Left kidney (tissue), 8 donors: ENCODE measurements at places on chromosomes 2 and 18. TPM values are rescaled to one million over a fixed set of nuclear protein-coding genes. Genes with fewer than 3 reads are reported as not detected.

DNA sequence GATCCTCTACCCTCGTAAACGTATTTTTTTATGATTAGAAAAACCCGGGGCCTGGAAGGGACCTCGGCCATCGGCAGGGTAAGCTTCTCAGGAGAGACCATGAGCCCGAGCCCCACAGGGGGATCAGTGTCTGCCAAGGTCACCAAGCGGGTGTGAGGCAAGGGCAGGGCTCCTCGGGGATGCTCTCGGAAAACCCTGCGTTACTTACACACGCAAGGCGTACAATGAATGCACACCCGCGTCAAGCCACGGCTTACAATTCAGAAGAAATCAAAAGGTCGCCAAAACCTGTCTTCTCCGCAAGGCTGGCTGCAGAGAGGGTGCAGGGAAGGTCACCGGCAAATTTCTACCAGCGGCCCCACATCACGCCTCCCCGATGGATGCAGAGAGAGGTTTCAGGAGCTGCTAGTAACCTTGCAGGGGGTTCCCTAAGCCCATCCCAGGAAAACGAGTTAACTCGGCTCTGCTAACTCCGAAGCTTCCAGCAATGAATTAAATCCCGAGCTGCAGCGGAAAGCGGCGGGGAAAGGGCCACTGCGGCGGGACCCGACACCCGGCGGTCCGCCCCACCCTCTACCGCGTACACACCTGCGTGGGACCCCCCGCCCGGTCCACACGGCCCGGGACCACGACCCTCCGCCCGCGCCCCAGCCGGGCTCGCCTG, 638 bp downstream of the ST3GAL5 start:
- DNase-seq: no peak

GRCh38 chr2:196252408-196253115, 81.2 kb upstream of the STK17B start:
- no peak for DNase-seq

DNA sequence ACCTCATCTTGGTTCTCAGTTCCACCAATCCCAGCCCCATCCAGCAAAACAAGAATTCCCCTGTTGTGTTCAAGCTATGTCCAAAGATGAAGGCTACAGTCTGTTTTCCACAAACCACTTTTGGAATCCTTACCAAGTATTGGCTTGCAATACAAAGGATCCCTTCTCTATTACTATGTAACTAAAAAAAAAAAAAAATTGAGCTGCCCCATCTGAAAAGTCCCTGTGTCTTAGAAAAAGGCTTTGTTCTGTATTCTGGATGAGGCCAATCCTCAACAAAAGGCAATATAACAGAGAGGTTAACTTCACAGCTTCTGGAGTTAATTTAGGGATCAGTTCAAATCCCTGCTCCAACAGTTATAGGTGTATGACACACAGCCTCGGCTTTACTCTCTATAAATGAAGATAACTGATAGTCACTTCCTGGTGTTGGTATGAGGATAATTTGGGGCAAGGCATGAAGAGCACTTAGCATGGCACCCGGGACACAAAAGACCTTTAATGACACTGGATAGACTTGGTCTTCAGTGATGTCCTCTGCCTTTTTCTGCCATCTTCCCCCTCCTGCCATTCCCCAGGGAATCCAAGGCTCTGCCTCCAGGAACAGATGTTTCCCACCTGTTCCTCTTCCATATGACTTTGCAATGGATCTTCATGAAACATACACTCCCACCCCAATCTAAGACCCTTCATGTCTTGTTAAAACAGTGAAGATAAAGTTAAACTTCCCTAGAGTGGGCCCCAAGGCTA, 61.2 kb upstream of the ATL2 start:
- DNase-seq: no peak

GRCh38 chr2:237044281-237044680, 41.4 kb upstream of the COPS8 start:
- no peak for DNase-seq

DNA sequence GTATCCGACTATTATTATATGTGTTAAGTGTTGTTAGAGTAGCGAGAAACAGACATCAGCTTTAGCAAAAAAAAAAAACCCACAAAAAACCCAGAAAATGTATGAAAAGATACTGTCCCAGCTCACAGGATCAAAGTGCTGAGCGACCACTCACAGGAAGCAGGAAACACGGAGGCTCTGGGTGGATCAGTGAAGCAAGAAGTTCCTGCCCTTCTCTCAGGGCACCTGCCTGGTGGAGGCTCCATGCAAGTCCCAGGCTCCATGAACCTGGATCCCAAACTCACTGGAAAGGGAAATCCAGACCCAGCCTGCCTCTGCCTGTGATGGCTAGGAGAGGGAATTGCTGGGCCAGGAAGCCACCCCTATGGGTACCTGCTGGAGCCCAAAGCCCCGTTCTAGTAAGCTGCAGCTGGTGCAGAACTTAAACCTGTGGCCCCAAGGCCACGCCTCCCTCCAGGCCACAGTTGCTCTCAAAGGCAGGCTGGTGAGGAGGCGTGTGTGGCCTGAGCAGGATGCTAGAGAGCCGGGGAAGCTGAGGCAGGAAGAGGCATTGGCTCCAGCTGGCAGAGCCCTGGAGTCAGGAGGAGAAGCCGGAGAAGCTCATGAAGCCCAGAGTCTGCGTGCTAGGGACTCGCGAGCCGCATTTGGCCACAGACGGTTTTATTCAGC, 63.5 kb upstream of the TAF1B start:
- no peak for DNase-seq

Gene SLC14A1
- polyA plus RNA-seq: 1.7 TPM

Gene CRYGD
- polyA plus RNA-seq: not detected

Gene CHRNG
- 1.5 TPM for polyA plus RNA-seq
